ENCODE measurements at places on chromosomes 16 and 17.

GRCh38 chr17:39704821-39705551, 5.1 kb downstream of the ERBB2 start:
- DNase-seq = no peak

- no peak for DNase-seq
Measured at GRCh38 chr17:6254036-6254435, 180.9 kb downstream of the AIPL1 start.

DNA sequence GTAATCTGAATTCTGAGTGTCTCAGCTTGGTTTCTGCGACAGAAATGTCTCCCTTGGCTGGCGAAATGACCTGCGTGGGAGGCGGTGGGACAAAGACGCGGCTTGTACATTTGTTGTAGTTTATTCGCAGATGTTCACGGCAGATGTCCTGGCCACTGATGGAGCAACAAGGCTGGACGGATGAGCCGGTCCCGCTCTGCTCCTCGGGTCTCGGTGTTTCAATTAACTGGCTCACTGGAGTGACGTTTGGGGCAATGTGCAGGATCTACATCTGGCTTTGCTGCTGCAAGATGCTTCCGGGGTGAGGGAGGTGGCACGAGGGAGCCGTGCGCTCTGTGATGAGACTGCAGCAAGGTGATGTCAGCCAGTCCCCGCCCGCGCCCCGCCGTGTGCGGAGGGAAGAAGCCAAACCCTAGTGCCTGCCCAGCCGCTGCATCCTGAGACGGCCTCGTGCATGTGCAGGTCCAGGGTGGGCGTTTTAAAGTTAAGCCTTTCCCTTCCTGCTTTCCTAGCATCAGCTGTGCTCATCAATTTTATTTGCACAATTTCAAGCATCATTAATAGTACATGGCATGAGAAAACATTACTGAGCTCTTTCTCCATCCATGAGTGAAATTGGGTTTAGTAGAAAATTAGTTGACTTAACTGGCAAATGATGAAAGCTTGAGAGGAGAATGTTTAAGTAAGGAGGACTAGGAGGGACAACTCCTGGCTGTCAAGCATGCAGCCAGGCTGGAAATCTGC, 44.4 kb downstream of the MGAT5B start:
- no peak for DNase-seq

- peak; percentile 89 for DNase-seq
Measured at GRCh38 chr16:30183233-30184095, at the start of gene CORO1A. CORO1A (plus strand) TSS chr16:30183602; CDS start chr16:30185210, 1,608 bp downstream.

- DNase-seq = no peak
Measured at GRCh38 chr17:9725575-9725974, 65.8 kb downstream of the DHRS7C start.

GRCh38 chr16:78515421-78515820, 416.0 kb downstream of the WWOX start:
- no peak for DNase-seq

DNA sequence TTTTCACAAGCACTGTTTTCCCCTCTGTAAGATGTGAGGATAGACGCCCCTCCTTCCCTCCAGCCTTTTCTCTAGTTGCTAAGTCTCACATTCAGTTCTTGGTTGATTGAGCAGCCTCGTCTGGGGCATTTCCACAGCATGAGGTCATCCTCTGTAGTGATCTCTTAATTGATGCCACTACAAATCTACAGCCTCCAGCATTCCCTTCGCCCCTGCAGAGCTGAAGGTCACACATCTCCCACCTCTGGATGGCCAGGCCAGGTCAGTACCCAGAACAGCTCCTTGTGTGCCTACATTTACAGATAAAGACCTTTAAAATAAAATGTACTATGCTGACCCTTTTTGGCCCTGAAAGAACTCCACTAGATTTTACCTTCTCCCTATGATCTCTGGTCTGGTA, 32.5 kb upstream of the CDH11 start:
- no peak for DNase-seq

- DNase-seq = no peak
Measured at GRCh38 chr16:17529982-17530760, 59.4 kb upstream of the XYLT1 start.

GRCh38 chr16:57855188-57855587, 52.9 kb upstream of the KIFC3 start:
- DNase-seq = no peak

Data from right lobe of liver (tissue), 6 donors.